ENCODE measurements at places on chromosomes 12 and 14.
A peak's percentile ranks its signal among the peaks of the same experiment; 100 is the strongest.

- DNase-seq: no peak
Observed at GRCh38 chr12:128861226-128862016, 8.1 kb downstream of the GLT1D1 start.

DNA sequence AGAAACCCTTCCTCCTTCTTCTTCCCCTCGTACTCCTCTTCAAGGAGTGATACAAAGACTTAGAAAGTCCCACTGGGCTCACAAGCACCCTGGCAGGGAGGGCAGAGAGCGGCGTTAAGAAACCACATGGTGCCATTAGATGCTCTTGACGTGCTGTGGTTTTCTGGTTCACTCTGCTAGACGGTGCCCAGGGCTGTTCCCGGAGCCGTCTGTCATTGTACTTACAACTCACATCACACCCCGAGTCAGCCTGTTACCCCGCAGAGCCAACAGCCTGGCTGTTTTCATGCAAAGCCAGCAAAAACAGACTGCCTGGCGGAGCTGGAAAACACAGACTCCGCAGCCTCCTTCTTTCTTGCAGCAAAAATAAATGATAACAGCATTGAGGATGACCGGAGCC, 232.6 kb upstream of the TBX3 start:
- no peak for DNase-seq

GRCh38 chr12:130775953-130776856, 60.1 kb upstream of the RIMBP2 start:
- peak; percentile 43 for DNase-seq

GRCh38 chr12:11731455-11731854, 82.0 kb downstream of the ETV6 start:
- DNase-seq: no peak

DNA sequence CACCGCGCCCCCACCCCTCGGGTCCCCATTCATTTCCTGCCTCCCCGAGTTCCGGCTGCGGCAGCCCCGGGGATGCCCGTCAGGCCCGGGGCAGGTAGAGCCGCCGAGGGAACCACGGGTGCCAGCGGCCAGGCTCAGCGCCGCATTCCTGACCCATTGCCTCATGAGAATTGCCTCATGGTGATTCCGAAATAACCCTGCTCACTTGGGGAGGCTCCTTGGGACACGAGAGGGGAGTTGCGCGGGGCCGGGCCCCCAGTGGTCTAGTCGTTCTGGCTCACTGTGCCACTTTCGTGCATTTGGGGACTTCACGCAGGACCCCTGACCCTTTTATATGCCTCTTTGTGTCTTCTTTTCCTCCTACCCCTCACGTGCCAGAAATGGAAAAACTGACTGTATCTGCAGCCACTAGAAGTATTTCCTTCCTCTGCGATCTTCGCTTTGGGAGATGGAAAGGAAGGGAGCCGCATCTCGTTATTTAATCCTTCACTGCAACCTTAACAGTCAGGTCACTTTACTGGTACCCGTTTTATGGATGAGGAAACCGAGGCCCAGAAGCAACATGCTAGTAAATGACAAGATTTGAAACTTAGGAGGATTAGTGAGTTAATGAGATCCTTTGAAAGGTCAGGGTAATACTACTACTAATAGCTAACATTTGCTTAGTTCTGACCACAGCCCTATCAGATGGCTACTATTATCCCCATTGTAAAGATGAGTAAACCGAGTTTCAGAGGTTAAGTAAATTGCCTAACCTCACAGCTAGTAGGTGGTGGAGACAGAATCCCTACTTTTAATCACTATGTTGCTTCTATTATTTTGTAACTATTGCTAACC, 768 bp downstream of the PTPN11 start:
- DNase-seq: no peak

- no peak for DNase-seq
Observed at GRCh38 chr14:99891900-99892299, 98.7 kb downstream of the EML1 start.

- no peak for DNase-seq
Observed at GRCh38 chr12:104258476-104259067, 43.0 kb downstream of the TXNRD1 start.

DNA sequence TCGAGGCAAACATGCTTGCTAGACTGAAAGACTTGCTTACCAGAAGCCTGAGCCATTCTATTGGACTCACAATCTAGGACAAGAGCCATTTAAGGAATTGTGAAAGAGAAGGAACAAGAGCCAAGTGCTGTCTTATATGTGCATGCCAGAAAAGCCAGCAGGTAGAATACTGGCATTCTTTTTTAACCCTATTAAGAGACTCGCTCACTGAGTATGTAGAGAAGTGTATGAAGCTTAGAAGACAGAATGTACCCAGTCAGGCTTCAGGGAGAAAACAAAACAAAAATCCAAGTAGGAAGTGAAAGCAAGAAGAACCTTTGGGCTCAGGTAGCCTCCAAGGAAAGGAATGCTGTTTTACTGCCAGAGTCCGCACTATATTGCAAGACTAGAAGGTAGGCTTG, 65.9 kb downstream of the DCAF5 start:
- DNase-seq: no peak

DNA sequence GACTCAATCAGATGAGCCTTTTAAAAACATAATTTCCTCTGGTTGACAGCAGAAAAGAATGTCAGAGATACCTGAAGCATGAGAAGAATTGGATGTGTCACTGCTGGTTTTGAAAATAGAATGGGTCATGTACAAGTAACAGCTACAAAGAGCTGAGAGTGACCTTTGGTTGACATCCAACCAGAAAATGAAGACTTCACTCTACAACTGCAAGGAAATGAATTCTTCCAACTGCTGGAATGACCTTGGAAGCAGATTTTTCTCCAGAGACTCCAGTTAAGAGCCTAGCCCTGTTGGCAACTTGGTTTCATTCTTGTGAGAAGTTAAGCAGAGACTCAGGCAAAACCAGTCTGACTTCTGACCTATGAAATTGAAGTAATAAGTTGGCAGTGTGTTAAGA, 505.9 kb downstream of the SLC16A7 start:
- no peak for DNase-seq

- DNase-seq: no peak
Observed at GRCh38 chr14:88005978-88006851, 1.3 kb downstream of the GPR65 start.

- no peak for DNase-seq
Observed at GRCh38 chr12:26264215-26264838, 69.0 kb downstream of the SSPN start.

DNA sequence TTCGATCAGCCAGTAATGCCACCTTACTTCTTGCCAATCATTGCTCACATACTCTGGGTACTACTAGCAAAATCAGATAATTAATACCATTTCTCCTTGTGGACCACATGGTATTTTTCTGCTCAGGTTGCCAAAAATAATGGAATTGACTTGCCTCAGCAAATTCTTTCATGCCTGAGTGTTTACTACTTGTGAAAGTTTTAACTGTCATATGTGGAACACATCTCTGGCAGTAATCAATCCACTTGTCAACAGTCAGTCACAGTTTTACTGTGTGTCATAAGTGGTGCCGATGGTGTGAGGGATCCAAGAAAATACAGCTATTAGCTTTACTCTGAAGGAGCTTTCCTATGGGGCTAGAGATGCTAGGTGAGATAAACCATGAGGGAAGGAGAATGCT, 55.3 kb upstream of the ATF1 start:
- no peak for DNase-seq

GRCh38 chr12:115210533-115211252, 526.7 kb upstream of the TBX3 start:
- no peak for DNase-seq

GRCh38 chr12:113482334-113482733, 10.7 kb upstream of the LHX5 start:
- no peak for DNase-seq

DNA sequence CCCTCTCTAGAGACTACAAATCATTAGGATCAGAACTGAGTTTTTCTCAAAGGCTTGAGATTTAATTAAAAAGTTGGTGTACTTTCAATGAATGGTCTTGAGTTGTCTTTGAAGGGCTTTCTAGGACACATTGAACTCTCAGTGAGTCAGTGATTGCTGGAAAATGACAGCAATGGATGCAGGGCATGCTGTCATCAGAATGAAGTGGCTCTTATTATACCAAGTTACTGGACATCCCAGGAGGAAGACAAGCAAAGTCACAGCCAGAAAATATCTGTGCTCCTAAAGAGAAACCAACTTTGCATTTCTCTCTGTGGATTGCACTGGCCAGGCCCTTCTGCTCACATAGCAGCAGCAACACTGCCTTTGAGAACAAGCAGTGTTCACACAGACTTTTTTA, 112.6 kb downstream of the PRIMA1 start:
- no peak for DNase-seq

DNA sequence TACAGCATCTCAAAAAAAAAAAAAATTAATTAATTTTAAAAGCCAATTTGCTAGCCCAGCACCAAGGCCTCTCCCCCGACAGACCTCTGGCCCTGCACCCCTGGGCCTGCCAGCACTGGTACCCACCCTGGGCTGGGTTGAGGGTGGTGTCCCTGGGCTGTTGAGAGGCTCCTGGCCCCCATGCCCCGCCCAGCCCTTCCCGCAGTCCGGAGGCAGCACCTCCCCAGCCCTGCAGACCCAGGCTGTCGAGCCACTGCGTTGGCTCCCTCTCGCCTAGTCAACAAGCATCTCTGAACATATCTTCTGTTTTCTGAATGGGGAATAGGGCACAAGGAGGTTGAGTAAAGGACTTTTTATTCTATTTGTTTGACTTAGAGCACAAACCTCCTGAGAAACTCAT, 87.1 kb downstream of the FBXL14 start:
- DNase-seq: no peak

DNA sequence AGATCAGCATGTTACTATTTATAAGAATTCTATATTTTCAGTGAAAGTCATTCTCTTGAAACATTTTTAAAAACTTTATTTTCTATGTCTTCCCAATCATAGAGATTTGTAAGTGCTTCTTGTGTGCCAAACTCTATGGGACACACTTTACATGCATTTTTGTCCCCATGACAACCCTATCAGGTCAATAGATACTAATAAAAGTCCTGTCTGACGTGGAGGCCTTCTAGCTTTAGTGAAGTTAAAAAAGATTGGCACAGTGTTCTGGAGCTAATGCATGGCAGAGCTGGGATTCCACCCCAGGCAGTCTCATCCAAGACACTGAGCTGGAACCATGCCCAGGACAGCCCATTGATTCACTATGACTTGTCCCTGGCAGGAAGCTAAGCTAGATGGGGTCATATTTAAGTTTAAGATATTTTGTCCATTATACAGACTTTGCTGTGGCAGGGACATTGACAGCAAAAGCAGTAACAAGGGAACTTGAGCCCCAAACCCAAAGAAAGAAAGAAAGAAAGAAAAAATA, 28.1 kb downstream of the TTC6 start:
- DNase-seq: no peak

GRCh38 chr14:38901791-38902190, 201.2 kb downstream of the SEC23A start:
- DNase-seq: no peak

DNA sequence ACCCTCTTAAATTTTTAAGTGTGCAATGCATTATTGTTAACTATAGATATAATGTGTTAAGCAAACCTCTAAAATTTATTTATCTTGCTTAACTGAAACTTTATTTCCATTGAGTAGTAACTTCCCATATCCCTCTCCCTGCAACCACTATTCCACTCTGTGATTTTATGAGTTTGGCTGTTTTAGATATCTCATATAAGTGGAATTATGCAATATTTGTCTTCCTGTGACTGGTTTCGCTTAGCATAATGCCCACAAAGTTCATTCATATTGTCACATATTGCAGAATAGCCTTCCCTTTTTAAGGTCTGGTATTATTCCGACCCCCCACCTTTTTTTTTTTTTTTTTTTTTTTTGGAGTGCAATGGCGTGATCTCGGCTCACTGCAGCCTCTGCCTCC, 247.6 kb downstream of the EMP1 start:
- no peak for DNase-seq

DNA sequence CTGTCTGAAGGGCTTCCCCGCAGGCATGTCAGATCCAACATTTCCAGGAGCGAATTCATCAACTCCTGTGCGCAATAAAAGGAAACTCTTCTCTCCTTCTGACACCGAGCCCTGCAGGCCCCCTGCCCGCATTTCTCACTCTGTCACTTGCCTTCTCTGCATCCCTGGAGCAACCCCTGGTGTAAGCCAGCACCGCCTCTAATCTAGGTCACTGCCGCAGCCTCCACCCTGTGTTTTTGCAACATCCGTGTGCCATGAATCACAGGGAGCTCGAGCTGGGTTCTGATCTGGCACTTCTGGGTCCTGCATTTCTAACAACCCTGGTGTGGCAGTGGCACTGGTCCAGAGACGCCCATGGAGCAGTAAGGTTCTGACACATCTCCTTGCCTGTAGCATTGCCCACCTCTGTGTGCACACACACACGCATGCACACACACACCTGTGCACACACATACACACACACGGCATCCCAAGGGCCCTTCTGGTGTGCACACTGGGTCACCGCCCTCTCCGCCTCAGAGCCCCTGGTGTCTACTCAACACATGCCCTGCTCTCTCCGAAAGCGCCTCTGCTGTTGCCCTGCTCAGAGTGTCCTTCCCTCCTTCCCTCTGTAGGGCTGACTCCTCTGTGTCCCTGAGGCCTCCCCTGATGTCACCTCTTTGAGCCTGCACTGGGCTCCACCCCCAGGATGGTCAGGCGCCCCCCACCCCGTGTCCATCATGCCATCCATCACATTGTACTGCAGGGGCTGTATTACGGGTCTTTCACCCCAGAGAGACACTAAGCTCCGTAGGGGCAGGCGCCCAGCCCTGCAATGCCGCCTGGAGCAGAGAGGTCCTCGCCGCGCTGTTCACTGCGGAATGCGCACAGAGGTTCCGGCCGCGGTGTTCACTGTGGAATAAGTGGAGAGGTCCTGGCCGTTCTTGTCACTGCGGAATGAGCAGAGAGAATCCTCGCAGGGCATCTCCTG, 111.4 kb upstream of the SFSWAP start:
- no peak for DNase-seq

GRCh38 chr12:51740536-51740935, 108.0 kb downstream of the FIGNL2 start:
- no peak for DNase-seq

DNA sequence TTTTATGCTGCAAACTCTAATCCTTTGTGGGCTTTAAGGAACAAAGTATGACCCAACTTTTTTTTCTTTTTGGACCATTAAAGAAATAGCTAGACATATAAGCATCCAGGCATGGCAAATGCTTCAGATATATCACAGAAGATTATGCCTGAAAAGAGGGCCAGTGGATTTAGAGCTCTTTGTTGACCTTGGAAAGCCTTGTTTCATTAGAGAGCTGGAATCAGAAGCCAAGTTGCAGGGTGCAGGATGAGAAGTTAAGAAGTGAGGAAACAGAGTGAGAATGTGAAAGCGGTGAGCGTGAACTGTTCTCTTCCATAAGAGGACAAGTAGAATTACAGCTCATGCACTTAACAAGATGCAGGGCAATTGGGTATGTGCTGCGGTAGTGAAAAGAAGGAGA, 373.7 kb downstream of the SYT1 start:
- DNase-seq: no peak
